ENCODE measurements at places on chromosomes 2 and 18.
A peak's percentile ranks its signal among the peaks of the same experiment; 100 is the strongest.

GRCh38 chr18:9210966-9211365 lies 74.4 kb downstream of the ANKRD12 start:
- no peak for DNase-seq

GRCh38 chr2:134262684-134263083 lies 8.8 kb downstream of the MGAT5 start:
- no peak for DNase-seq

DNA sequence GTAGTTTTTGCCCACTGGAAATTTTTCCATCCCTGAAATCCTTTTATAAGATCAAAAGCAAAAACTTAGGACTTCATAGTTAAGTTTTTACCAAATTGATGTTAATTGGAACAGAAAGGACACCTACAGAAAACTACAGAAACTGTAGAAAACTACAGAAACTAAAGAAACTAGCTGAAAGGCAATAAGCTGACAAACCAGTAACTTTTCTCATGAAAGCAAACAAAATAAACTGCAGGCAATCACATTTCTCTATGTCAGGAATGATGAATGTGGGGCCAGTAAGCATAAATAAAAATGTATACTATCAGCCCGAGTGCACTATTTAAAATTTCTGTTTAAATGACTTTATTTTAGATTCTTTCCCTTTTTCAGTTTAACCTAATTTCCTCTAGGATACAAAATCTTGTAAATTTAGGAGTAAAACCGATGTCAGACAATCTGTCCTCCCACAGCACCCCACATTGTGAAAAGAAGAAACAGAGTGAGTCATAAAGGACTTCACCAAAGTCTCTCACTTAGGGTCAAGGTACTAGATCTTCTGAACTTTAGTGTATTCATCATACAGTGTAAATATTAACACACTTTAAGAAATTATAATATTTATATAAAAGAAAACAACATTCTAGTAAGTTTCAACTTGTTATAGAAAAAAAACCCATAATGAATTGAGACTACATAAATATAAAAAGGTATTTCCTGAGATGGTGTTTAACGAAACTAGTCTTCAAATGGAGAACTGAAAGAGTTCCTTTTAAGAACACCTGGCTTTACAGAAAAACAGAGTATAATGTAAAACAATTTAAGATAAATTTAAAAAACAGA lies 46.6 kb downstream of the USP40 start:
- DNase-seq, result no peak

DNA sequence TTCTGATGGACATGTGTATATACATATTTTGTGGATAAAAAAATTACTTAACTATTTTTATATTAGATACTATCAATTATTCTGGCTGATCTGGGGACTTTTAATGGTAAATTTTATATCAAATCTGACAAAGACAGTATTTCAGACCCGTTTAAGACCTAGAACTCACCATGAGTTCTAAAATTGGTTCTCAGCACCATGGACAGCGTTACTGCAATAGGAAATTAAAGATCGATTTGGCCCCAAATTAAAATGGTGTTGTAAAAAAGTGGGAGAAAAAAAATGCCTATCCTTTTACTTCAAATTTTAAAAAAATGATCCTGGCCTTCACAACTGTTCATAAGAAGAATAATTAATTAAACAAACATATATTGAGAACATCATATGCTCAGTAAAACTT lies 919 bp upstream of the SCN2A start:
- DNase-seq, result no peak

GRCh38 chr18:59453468-59453961 lies 94.5 kb upstream of the LMAN1 start:
- DNase-seq, result no peak

DNA sequence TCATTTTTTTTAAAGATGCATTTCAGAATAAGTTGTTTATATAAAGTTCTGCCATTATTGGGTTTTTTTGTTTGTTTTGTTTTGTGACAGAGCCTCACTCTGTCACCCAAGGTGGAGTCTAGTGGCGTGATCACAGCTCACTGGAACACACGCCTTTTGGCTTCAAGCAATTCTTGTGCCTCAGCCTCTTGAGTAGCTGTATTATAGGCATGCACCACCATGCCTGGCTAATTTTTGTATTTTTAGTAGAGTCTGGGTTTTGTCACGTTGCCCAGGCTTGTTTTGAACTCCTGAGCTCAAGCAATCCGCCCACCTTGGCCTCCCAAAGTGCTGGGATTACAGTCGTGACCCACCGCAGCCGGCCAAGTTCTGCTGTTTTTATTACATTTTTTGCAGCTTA lies 72.3 kb downstream of the R3HDM1 start:
- DNase-seq, result no peak

GRCh38 chr2:209938906-209939305 lies 63.5 kb upstream of the RPE start:
- DNase-seq, result no peak

- no peak for DNase-seq
Measured at GRCh38 chr2:83531206-83531826, 927.8 kb downstream of the SUCLG1 start.

- no peak for DNase-seq
Measured at GRCh38 chr18:12837747-12838146, 46.3 kb downstream of the PTPN2 start.

DNA sequence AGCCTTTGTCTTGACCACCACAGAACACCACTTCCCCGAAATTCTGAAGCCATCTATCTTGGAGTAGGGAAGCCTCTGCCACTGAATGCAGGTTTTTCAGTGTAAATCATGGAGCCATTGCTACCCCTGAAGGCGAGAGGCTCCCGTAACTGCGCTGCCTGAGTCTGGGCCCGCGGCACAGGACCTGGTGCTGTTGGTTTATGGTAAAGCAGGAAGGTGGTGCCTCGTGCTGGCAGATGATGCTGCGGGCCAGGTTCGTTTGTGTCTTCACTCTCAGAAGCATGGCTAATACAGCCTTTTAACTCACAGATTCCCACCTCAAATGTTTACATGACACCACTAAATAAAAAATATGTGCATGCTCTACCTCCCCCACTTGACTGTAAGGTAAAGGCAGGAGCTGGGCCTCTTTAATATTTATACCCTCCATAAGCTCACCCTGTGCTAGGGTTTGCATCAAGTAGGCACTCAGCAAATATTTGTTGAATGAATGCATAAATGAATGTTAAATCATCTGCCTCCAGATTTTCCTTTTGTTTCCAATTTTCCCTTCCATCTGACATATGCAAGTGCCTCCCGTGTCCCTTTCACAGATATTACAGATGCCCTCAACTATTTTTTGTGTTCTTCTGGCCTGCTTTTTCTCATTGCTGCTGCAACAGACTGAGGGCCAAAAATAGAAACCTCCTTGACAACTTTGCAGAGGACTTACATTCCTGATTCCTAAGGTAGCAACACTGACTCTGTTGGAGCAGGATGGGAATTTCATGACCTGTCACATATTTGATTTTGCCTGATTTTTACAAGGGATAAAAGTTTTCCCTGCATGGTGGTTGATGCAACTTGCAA lies 83.5 kb upstream of the CPO start:
- no peak for DNase-seq

- DNase-seq, result no peak
Measured at GRCh38 chr2:157761520-157761919, 114.6 kb downstream of the ACVR1 start.

- DNase-seq, result no peak
Measured at GRCh38 chr2:20141806-20142205, 83.1 kb downstream of the SDC1 start.

DNA sequence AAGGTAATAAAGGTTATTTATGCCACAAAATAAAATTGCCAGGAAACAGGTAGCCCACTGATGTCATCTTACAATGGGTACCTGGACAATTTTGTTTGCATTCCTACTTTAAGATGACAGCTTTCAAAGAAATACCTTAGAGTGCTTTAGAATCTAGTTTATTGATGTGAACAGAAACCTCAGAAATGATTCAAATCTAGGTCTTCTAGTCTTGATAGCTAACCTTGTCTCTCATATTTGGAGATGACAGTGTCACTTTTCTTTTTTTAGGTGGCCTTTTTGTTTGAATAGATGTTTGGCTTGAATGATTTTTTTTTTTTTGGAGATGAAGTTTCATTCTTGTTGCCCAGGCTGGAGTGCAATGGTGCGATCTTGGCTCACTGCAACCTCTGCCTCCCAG lies 69.1 kb downstream of the PIK3C3 start:
- no peak for DNase-seq

- no peak for DNase-seq
Measured at GRCh38 chr2:55159037-55159651, 72.9 kb downstream of the CLHC1 start.

GRCh38 chr2:8315531-8316165 lies 366.2 kb upstream of the ID2 start:
- no peak for DNase-seq

- DNase-seq, result peak; percentile 76
Measured at GRCh38 chr2:12318427-12319057, 398.2 kb upstream of the TRIB2 start.

- DNase-seq, result peak; percentile 70
Measured at GRCh38 chr2:60756097-60757087, at the start of gene PAPOLG. Gene PAPOLG (plus strand): TSS chr2:60756268. CDS start chr2:60756479, 211 bp downstream.

Data from Panc1 (cell line).